ENCODE measurements at places on chromosomes 16 and 17.

- DNase-seq = no peak
Observed at GRCh38 chr17:78395155-78395554, 16.7 kb downstream of the PGS1 start.

DNA sequence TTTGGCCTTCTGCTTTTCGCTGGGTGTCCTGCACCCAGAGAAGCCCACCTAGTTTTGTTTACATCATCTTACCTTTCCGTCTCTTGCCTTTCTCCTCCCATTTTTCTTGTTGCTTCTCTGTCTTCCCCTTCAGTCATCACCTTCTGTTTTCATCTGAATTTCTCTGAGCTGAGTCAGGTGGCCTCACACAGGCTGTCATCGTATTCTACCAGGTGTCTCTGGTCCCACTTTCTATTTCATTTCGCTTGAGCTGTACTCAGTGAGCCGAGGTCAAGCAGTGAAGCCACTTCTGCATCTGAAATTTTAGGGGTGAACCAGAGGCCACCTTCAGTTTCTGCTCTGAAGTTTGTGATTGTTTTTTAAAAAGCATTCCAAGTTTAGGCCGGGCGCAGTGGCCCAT is 9.7 kb downstream of the CRAMP1 start:
- DNase-seq = no peak

GRCh38 chr17:65433592-65433991 is 127.9 kb downstream of the AXIN2 start:
- DNase-seq = no peak

- DNase-seq = no peak
Observed at GRCh38 chr16:17691899-17692176, 221.1 kb upstream of the XYLT1 start.

DNA sequence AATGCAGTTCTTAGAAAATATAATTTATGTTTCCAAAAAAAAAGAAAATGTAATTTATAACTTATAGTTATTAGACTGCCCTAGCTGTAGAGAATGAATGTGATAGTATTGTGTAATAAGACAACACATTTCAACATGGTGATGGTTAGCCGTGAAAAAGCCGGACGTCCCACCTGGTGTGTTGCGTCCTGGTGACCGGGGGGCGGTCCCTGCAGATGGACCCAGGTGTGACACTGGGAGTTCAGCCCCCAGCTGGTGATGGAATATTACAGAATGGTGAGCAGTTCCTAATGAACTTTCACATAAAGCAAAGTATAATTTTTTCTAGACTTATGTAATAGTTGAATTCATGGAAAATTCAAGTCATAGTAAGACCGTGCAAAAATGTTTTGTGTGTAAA is 132.8 kb downstream of the LAT start:
- no peak for DNase-seq

DNA sequence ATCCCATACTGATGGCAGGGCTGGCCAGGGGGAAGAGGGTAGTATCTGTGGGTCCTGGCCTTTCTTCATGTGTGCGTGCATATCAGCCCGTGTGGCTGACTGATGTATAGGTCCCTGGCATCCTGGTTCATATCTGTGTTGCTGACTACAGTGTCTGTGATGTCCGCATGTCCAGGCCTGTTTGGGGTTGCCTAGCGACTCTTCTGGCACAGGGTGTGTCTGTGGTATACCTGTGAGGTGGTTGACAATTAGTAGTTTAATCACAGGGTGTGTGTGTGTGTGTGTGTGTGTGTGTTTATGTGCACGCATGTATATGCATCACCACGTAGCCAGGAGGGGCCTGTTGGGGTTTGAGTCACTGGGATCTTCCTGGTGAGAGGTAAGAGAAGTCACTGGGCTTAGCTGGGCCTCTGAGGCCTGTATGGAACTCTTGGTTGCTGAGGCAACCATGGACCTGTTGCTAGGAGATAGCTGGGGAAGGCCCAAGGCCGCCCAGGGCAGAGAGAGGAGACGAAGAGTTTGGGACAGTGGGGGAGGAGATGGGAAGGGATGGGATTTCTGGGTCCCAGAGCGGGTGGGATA is 603 bp upstream of the TMEM95 start:
- DNase-seq = no peak

DNA sequence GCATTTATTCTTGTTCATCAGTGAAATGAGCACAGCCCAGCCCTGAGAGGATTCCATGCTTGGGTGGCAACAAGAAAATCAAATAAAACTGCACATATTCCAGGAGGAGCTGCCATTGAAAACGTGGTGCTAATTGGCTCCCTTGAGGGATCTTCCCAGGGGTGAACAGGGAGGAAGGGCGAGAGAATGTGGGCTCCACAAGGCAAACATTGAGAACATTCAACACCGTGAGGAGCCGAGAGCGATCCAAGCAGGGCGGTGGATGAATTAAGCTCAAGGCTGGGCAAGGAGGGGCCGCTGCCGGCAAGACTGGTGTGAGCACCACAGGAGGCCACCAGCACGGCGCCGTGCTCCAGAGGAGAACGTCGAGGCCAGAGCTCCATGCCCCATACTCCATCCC is 166.9 kb downstream of the C16orf95 start:
- DNase-seq = no peak

- no peak for DNase-seq
Observed at GRCh38 chr17:507441-507840, 154.8 kb upstream of the RPH3AL start.

DNA sequence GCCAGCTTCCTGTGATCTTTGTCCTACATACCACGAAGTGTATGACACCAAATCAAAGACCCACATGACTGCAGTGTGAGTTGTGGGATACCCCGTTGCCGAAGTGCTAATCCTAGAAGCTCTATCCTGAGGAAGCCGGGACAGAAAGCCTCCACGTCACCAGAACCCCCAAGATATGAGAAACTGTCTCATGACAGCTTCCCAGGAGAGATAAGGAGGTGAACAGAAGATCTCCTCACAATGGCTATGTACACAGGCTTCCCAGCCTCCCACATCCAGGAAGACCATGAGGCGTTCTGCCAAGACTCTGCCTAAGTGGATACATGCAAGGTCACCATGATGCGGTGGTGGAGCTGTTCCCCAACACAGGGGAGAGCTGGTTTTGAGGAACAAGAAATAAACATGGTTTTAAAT is 37.1 kb downstream of the TRIM25 start:
- no peak for DNase-seq

DNA sequence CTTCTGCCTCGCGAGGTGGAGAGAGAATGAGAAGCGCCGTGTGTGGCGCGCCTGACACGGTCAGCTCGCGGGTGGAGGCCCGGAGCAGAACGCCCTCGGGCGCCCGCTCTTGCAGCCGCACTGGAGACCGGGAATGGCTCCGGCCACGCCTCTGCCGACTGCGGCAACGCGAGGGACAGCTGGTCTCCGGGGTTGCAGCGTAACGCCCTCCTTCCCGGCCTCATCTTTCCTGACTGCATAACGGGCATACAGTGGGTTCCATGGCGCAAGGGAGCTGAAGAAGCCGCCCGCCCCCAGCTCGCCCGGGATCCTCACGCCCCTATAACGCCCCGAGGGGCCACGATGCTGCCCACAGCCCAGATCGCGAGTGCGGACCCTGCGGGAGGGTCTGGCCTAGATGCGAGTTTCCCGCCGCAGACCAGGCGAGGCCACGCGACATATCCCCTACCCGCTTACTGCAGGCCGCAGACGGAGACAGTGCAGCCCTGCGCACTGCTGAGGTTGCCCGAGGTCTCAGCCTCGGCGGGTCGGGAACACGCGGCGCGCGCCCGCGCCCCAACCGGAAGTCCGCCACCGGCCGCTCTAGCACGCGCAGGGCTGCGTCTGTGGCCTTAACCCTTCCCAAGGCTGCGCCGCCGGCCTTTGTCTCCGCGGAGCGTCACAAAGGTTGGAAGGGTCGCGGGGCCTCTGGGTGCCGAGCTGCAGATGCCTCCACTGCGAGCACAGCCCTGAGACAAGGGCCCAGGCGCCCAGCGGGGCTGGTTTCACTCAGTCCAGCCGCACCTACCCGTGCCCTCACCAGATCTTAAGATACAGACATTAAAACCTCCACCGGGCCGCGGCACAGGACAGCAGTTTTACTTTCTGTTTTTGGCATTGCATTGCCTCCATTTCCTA is 18.8 kb downstream of the BCL7C start:
- peak; percentile 94 for DNase-seq

Measured in sigmoid colon (tissue), 7 donors.